ENCODE measurements at places on chromosomes 4 and X. TPM values are rescaled to one million over a fixed set of nuclear protein-coding genes. Genes with fewer than 3 reads are reported as not detected.

DNA sequence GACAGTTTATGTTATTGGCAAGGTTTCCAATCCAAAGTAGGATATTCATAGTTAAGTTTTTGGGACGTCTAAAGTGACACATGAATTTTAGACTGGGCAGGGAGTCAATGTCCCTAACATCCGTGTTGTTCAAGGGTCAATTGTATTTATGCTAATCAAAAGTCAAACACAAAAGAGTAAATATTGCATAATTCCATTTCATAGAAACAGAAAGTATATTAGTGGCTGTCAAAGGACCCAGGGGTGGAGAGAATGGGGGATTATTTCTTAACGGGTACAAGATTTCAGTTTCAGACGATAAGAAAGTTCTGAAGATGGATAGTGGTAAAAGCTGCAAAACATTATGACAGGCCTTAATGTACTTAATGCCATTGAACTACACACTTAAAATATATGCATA, 971.8 kb upstream of the AGA start:
- DNase-seq, result no peak

- DNase-seq, result no peak
Measured at GRCh38 chr4:188037003-188037713, 41.6 kb downstream of the ZFP42 start.

- peak; percentile 85 for DNase-seq
Measured at GRCh38 chr4:125314676-125315575, at the start of gene FAT4. Gene FAT4 (plus strand): TSS chr4:125314955. CDS start chr4:125316412, 1,457 bp downstream.

GRCh38 chr4:4670869-4671268, 129.0 kb upstream of the STX18 start:
- DNase-seq, result no peak

DMD gene
- total RNA-seq, result 76.4 TPM

GRCh38 chrX:44203791-44204190, 139.7 kb downstream of the EFHC2 start:
- no peak for DNase-seq

JCHAIN gene
- 0.16 TPM for total RNA-seq

MAP7D2 gene
- 1.3 TPM for total RNA-seq

- no peak for DNase-seq
Measured at GRCh38 chr4:54218736-54219135, 10.4 kb upstream of the PDGFRA start.

GRCh38 chr4:123505095-123506010, 108.8 kb downstream of the SPRY1 start:
- DNase-seq, result peak; percentile 67

SPANXC gene
- not detected for total RNA-seq

GRCh38 chr4:48772556-48772955, 7.5 kb downstream of the FRYL start:
- no peak for DNase-seq

SERTM2 gene
- total RNA-seq, result 3.7 TPM

GRCh38 chr4:98794565-98795205, 134.2 kb downstream of the EIF4E start:
- no peak for DNase-seq

DNA sequence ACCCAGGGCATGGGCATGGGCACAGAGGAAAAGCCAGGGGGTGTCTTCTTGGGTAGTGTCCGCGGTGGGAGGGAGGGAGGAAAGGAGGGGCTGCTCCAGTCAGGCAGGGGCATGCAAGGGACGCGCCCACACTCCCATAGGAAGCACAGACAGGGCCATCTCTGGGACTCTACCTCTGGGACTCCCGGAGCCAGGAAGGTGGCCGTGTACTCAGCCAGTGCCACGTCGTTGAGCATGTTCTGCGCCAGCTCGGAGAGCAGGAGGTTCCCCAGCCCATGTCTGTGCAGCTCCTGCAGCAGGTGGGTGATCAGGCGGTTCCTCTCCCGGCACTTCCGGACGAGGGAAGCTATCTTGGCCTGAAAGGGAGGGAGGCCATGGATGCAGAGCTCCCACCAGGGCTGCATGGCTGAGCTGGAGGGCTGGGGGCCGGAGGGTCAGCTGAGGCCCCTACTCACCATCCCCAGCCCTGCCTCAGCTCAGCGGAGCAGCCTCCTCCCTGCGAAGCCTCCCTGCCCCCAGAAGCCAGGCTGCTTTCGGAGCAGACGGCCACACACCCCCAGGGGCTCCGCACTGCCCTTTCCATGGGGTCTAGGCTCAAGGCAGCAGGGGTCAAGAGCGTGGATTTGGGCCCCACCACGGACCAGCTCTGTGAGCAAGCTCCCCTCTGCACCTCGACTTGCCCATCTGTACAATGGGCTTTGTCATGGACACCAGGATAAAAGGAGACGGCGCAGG, 44.6 kb downstream of the C4orf50 start:
- DNase-seq, result no peak

- DNase-seq, result no peak
Measured at GRCh38 chr4:99179626-99180025, 35.5 kb upstream of the ADH4 start.

DNA sequence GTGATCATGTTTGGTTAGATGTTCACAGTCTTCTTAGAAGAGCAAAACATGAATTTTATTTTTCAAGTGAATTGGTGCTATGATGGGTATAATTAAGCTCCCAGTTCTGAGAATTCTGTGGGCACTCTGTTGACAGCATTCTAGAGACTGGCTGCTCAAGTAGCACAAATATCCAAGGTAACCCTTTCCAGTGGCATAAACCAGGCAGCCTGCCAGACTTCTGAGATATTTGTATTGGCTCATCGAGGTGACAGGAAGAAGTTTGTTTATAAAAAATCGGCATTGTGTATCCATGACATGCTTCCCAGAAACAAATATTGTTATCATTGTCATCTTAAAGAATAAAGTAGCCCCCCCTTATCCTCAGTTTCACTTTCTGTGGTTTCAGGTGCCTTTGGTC, 28.3 kb downstream of the LANCL3 start:
- no peak for DNase-seq

DNA sequence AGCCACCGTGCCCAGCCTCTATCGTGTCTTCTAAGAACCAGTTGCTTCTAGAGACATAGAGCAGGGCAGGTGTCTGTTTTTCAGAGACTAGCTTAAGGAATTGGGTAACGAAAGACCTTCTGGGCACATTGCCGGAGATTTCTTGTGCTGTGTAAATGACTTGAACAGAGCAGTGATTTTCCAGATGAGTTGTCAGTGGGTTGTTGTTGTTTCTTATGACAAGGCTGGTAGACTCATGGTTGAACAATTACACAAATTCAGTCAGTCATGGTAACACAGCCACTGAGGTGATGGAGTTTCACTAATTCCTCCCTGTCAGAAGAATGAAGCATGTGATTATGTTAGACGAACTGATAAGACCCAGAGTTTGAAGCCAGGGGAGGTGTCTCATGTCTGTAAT, 20.5 kb upstream of the DDX3X start:
- no peak for DNase-seq

- no peak for DNase-seq
Measured at GRCh38 chr4:99724067-99724466, 66.4 kb upstream of the C4orf54 start.

- DNase-seq, result no peak
Measured at GRCh38 chr4:82469791-82470345, 39.5 kb downstream of the ENOPH1 start.

DNA sequence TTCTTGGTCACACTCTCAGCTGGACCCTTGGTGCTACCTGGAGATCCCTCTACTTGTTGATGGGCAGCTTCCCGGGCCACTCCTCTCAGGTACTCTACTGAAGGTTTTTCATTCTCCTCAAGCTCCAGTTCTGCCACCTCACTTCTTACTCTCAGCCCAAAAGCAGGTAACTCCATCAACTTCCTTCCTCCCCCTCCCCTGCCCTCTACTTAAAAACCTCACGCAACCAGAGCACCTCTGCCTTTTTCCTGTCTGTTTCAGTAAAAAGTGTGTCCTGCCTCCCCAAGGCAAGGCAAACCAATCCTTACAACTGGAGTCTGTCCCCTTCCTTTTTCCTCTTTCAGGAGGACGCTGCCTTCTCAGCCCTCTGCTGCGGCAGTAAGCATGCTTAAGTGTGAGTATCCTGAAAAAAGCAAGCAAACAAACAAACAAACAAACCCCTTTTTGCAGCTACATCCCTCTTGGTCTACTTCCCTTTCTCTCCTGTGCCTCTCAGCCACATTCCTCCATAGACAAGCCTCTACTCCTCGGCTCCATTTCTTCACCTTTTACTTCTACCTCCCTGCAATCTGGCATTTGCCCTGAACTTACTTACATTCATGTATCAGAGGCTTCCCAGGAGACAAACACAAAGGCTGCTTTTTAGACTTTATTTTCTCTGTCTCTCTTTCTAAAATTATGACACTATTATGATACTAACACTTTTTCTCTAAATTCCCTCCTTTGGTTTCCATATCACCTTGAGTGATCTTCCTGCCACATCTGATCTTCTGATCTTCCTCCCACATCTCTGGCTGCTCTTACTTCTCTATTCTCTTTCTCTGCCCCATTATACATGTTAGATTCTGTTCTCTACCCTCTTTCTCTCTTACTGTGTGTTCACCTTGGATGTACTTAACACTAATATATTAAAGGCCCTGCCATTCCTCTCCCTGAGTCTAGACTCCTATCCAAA, 5.4 kb downstream of the ALPK1 start:
- no peak for DNase-seq

GRCh38 chrX:105647749-105648148, 174.6 kb upstream of the NRK start:
- DNase-seq, result no peak

CWH43 gene
- not detected for total RNA-seq

- no peak for DNase-seq
Measured at GRCh38 chrX:38959736-38960135, 158.5 kb downstream of the MID1IP1 start.

HGFAC gene
- 2.5 TPM for total RNA-seq

REELD1 gene
- 0.13 TPM for total RNA-seq

DNA sequence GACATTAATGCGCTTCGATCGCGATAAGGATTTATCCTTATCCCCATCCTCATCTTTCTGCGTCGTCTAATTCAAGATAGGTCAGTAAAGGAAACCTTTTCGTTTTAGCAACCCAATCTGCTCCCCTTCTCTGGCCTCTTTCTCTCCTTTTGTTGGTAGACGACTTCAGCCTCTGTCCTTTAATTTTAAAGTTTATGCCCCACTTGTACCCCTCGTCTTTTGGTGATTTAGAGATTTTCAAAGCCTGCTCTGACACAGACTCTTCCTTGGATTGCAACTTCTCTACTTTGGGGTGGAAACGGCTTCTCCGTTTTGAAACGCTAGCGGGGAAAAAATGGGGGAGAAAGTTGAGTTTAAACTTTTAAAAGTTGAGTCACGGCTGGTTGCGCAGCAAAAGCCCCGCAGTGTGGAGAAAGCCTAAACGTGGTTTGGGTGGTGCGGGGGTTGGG, 528 bp upstream of the FGF2 start:
- DNase-seq, result no peak

- no peak for DNase-seq
Measured at GRCh38 chrX:133881893-133882292, 103.5 kb downstream of the GPC3 start.

SHISA3 gene
- total RNA-seq, result 3.3 TPM

DNA sequence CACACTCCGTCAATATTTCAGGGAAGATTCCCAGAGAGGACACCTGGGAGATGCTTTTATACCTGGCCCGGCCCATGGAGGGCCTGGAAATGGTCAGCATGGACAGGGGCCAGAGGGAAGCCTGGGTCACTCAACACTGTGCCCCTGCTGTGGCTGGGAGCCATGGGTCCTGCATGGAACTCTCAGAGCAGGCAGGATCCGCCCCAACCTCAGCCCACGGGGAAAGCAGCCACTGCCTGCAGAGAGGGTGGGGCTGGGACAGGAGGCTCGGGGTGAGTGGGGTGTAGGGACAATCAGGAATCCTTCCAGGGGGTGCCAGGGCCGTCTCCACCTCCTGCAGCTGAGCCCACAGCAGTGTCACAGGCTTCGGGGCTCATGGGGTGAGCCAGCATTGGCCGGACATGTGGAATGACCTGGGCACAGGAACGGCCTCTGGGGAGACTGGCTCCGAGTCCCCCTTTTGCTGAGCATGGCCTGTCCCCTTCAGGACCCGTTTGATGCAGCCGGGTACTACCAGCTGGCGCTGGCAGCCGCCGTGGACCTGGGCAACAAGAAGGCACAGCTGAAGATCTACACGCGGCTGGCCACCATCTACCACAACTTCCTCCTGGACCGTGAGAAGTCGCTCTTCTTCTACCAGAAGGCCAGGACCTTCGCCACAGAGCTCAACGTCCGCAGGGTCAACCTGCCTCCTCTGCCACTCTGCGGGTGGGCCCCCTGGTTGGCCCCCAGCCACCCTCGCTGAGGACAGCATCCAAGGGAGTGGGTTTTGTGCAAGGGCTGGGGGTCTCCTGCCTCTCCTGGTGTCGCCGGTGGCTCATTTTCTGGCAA, 29.1 kb upstream of the HTRA3 start:
- DNase-seq, result no peak

GRCh38 chr4:109557433-109557832, 2.6 kb upstream of the MCUB start:
- DNase-seq, result no peak

GRCh38 chr4:4395371-4395770, 8.5 kb downstream of the NSG1 start:
- DNase-seq, result no peak

Measured in mesothelial cell of epicardium (in vitro differentiated cells).